Central memory CD8-positive, alpha-beta T cell (primary cell): ENCODE measurements at places on chromosomes 1 and 21.

- DNase-seq, result no peak
Observed at GRCh38 chr1:203539831-203540546, 46.0 kb downstream of the OPTC start.

DNA sequence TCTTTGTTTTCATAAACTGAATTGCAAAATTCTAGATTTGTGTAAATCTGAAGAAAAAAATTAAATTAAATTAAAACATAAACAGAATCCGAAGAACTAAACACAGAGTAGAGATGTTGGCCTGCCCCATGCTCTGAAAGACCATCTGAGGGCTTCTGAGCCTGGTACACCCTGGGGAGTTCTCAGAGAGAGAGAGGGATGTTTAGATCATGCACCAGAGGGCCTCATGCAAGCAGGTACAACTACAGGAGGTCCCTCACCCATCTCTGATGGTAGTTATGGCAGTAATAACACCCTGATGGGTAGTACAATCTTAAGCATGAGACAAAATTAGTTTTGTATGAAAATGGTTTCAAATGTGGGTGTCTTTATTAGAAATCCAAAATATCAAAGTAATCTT is 127.7 kb downstream of the TGFB2 start:
- DNase-seq, result no peak

DNA sequence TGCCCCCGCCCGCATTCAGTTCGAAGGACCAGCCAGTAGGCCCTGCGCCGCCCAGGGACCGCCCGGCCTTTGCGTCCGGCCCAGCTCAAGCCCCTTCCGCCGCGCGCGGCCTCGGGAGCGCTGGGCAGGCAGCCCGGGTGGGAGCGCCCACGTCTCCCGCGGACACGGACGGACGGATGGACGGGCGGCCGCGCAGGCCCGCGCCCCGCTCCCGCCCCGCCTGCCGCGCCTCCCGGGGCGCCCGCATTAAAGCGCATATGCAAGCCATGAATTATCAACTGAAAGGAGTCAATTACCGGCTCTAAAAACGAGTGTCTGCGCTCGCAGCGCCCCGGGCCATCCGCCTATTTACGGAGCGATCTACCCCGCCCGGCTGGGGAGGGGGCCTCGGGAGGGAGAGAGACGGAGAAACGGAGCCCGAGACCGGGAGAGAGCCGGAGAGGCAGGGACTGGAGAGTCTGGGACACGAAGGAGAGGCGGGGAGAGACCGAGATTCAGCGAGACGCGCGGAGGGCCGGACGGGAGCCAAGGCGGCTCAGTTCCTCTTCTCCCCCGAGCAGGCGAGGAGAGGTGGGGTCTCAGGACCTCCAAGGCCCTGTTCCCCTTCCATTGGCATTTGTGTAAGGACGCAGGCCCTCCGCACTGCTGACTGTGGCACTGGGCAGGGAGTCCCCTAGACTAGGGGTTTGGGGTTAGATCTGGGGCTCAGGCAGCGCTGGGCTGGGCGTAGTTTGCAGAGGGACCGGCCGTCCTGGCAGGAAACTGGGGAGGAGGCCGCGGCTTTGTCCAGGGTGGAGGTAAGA is 41.3 kb upstream of the DMBX1 start:
- DNase-seq, result no peak

DNA sequence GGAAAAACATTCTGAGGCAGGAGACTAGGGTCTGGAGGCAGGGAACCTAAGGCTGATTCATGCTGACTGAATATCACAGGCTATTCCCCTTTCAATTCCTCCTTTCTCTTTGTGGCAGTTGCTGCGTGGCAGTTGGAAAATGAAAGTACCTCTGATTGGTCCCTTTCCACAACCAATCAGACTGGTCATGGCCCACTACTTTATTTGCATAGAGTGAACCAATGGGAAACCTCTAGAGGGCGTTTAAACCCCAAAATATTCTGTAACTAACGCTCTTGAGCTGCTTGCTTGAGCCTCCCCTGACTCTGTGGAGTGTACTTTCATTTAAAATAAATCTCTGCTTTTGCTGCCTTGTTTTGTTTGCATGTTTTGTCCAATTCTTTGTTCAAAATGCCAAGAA is 27.7 kb upstream of the VN1R5 start:
- DNase-seq, result no peak

DNA sequence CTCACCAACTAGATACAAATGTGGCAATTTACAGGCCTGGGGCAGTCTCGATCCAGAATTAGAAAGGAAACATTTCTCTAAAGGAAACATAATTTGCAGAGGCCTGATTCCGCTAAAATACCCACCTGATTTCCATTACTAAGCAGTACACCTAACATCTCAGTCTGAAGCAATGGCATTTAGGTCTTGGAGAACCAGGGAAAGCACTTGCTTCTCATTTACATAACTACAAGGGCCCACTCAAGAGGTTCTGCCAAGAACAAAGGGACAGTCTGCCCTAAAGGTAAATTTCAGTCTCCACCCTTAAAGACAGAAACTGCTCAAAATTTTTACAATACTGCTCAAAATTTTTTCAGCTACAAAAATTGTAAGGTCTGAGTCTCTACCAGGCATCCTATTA is 123.7 kb upstream of the GJB5 start:
- DNase-seq, result no peak

DNA sequence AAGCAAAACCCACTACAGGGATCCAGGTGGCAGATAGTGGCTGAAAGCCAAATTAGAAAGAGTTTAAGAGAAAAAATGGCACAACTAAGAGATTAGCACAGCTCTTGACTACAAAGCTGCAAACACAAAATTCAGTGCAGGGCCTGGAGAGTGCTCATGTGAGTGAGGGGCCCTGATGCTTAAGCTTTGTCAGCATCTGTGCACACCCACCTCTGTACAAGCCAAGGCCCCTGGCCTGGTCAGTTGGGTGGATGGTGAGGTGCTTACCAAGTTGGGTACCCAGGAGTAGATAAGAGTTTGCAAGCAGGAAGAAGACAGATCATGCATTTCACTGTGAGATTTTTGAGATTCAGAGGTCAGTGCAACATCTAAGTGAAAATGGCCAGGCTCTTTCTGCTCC is 62.7 kb upstream of the ATP1B1 start:
- no peak for DNase-seq

DNA sequence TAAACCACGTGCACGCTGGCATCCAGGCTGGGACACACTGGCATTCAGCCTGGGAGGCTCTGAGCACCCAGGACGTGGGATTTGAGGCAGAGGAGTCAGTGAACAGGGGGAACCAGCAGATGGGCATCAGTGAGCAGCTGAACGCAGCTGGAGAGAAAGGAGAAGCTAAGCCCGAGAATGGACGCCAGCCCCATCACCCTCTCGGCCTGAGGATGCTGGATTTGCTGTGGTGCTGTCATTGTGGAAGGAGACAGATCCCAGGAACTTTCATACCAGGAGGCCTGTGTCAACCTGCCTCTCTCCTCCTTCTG is 132.8 kb downstream of the PGBD5 start:
- DNase-seq, result no peak

GRCh38 chr1:64182207-64182606 is 21.2 kb upstream of the UBE2U start:
- no peak for DNase-seq

DNA sequence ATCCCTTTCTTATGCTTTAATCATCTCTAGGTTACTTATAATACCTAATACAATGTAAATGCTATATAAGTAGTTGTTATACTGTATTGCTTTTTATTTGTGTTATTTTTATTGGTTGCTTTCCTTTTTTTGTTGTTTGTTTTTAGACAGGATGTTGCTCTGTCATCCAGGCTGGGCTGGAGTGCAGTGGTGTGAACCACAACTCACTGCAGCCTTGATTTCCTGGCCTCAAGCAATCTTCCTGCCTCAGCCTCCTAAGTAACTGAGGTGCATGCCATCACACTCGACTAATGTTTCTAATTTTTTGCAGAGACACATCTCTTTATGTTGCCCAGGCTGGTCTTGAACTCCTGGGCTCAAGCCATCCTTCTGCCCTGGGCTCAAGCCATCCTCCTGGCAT is 26.9 kb downstream of the KRTAP19-8 start:
- DNase-seq, result peak; percentile 36

- peak; percentile 8 for DNase-seq
Observed at GRCh38 chr1:29508458-29509107, 272.3 kb downstream of the PTPRU start.

DNA sequence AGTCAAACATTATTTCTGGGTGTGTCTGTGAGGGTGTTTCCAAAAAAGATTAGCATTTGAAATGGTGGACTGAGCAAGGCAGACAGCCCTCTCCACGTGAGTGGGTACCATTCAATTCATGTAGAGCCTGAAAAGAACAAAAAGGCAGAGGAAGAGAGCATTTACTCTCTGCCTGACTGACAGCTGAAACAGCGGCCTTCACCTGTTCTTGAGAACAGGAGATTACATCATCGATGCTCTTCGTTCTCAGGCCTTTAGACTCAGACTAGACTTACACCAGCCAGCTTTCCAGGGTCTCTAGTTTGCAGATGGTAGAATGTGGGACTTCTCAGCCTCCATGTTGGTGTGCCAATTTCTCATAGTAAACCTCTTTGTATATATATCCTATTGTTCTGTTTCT is 302.3 kb downstream of the BACH1 start:
- DNase-seq, result no peak

GRCh38 chr1:157170677-157171515 is 32.7 kb upstream of the ETV3 start:
- no peak for DNase-seq

DNA sequence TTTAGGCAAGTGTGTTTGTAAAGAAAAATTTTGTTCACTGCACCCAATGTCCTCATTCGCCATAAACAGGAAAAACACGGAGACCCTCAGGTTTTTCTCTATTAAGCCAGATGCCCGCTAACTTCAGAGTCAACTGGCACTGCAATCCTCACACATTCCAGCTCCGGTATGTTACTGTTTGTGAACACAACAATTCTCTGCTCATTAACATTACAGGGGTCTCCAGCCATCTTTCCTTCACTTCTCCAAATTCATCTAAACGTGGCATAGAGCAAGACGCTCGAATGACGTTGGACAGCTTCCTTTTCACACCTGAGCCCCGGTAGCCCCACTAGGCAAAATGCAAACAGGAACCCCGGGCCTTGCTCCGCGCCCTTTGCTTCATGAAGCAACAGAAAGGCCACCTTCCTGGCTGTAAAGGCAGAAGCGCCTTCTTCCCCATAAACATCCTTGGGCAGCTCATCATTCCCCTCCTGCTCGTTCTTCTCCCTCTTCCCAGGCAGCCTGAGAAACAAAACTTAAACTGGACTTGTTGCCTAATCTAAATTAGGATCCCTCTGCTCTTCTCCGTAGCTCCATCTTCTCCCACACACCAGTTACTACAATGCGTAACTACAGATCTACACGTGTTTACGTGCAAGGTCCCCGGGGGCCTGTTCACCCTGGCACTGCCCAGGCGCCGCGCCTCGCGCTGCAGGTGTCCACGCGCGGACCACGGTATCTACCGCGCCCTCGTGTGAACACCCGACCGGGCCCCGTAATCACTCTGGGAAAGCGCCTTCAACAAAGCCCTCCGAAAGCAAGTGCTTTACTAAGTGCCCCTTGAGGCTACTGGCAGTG is 1.2 kb downstream of the LBR start:
- no peak for DNase-seq

DNA sequence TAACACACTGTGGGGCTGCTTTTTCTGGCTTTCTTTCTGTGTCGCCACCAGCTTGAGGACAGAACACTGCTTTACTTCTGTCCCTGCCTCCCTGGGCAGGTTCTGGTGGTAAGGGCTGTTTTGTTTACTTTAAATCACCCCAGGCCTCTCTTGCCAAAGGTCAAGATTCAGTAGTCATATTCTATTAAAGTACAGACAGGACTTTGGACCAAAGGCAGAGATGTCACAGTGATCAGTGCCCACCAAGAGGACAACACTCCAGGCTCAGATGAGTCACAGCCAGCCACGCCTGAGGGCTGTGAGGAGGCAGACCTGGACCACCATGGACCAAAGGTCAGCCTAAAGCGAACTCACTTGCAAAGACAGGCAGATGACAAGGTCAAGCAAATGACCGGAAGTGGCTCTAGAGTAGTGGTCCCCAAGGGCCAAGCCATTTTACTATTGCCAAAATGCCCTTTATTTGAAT is 200.0 kb downstream of the RHOU start:
- no peak for DNase-seq

GRCh38 chr21:28781602-28782276 is 210.9 kb downstream of the LTN1 start:
- DNase-seq, result no peak

DNA sequence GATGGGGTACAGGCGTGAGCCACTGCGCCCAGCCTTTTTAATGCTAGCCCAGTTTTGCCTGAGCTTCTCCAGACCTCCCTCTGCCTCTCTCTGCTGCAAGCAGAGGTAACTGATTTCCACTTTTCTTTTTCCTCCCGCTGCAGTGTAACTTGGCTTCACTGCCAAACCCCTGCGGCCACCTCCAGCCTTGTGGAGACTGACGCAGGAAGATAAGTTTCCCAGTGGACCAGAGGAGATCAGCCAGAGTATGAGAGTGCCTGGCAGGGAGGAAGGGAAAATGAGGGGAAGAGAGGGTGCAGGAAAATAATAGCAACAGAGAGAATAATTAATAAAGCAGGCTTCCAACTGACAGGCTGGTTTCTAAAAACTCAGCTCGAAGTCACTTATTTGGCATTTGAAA is 143.7 kb downstream of the PCNX2 start:
- no peak for DNase-seq

DNA sequence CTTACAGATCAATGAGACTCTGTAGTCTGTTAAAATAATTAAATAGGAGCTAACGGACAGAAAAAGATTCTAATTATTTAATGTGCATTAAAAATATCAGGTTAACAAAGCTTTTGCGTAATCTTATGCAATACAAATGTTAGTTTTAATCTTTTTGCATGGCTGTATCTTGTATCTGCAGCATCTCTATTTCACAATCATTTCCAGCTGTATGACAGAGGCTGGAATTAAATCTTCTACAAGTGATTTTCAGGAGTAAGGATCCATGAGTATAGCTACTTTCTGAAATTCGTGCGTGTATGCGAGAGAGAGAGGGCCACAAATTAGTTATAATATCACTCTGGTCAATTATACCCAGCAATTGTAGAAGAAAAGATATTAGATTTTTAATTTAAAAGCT is 1446.8 kb downstream of the NCAM2 start:
- DNase-seq, result no peak

GRCh38 chr1:211925016-211925415 is 94.5 kb upstream of the LPGAT1 start:
- DNase-seq, result no peak

- no peak for DNase-seq
Observed at GRCh38 chr1:26686795-26687194, 9.0 kb upstream of the ARID1A start.

- DNase-seq, result no peak
Observed at GRCh38 chr1:164559342-164560051, 513 bp downstream of the PBX1 start.

DNA sequence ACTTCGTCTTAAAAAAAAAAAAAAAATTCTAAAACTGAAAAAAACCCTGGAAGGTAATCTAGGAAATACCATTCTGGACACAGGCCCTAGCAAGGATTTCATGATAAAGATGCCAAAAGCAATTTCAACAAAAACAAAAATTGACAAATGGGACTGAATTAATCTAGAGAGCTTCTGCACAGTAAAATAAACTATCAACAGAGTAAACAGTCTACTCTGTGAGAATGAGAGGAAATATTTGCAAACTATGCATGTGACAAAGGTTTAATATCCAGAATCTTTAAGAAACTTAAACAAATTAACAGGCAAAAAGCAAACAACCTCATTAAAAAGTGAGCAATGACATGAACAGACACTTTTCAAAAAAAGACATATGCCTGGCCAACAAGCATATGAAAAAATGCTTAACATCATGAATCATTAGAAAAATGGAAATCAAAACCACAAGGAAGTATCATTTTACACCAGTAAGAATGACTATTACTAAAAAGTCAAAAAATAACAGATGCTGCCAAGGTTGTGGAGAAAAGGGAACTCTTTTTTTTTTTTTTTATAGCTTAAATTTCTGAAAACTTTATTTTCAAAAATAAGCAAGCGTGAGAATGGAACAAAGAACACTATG is 29.4 kb upstream of the RNPC3 start:
- no peak for DNase-seq
